ENCODE measurements at places on chromosomes 12 and 14.

DNA sequence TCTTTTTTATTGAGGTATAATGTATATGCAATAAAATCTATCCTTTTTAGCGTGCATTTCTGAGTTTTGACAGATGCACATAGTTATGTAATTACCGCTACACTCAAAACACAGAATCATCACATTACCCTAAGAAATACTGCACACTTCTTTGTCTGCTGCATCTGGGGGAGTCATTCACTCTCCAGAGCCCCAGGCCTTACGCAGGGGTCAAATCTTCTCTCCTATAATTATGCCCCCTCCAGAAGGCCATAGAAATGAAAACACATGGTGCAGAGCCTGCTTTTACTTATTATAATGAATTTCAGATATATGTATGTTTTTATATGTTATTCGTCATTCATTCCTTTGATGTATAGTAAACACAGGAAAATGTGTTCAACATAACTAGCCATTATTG is 296.5 kb upstream of the TMEM132C start:
- no peak for DNase-seq

DNA sequence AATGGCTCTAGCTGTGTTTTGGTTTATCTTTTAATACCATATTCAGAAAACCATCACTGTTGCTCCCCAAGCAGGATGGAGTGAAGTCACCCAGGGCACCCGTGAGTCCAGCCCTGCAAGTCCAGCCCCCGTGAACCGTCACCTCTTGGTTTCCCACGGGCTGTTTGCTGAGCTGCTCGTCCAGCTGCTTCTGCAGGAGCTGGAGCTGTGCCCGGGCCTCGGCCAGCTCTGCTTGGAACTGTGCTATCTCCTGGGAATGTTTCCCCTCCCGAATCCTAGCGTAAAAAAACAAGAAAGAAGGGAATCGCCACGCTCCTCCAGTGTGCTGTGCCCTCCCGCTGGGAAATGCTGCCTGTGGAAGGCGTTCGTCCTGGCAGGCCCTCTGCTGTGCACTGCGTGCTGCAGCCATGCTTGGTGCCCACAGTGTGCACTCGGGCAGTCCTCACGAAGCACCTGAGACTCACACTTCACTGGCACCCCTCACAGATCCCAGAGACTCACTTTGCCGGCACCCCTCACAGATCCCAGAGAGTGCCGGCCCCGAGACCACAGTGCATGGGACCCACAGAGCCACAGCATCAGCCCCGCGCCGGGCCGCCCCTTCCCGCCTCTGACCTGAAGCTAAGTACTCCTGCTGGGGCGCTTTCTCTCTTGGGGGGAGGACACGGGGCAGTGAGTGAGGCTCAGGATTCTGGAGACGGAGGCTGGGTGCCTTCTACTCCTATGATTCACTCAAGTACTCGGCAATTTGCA is 15.4 kb upstream of the ANKLE2 start:
- DNase-seq = peak; percentile 93

DNA sequence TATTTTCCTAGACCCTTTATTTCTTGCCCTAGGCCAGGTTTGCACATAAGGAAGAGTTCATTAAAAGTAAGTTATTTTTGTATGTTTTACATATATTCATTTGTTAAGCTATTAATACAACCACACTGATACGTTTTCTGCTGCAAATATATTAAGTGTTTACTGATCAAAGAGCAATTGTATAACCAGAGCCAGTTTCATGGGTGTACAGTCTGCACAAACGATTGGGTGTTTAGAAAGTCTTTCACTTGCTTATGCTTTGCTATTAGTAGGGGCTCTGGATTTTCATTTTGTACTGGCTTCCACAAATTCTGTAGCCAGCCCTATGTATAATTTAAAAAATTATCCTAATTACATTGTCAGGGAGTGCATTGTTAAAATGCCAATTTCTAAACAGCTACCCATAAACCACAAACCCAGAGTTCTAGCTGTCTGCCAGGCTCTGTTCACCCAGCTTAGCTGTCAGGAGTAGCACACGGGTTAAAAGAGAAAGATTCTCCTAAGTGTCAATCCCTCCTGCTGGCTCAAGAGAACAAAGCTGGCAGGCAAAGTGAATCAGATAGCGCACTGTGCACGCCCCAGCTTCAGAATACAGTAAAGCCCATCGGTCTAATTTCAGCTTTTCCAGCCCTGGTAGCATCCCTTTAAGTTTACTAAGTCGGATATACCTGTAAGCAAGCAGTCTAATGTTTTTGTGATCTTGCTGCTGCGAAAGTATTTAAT is 151.0 kb upstream of the LMO3 start:
- DNase-seq = no peak

GRCh38 chr12:106585521-106586277 is 2.9 kb downstream of the RFX4 start:
- DNase-seq = no peak

- DNase-seq = no peak
Measured at GRCh38 chr14:101808020-101808641, 46.6 kb downstream of the PPP2R5C start.

GRCh38 chr12:45655186-45655585 is 74.3 kb upstream of the ARID2 start:
- peak; percentile 23 for DNase-seq

DNA sequence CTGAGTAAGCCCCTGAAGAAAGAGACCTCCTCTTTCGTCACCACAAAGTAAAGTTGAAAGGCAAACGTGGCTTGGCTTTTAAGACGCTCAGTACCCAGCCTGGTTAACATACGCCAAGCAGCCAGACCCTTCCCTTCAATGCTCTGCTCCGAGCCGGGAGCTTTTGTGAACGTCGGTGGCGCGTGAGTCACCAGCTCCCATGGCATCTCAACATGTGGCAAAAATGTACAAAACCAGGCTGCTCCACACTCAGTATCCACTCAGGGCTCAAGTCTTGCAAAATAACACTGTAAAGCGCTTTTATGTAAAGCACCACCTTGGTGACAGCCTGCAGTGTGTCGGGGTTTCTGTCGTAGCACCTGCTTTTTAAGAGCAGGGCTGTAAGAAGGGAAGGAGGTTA is 89.0 kb downstream of the SETD3 start:
- DNase-seq = peak; percentile 7

- no peak for DNase-seq
Measured at GRCh38 chr12:124796303-124796960, 67.2 kb downstream of the SCARB1 start.

- no peak for DNase-seq
Measured at GRCh38 chr12:98870504-98870903, 225.4 kb downstream of the APAF1 start.

GRCh38 chr12:91138337-91138920 is 27.1 kb upstream of the LUM start:
- no peak for DNase-seq

- DNase-seq = no peak
Measured at GRCh38 chr14:32597771-32598170, 268.7 kb downstream of the AKAP6 start.

DNA sequence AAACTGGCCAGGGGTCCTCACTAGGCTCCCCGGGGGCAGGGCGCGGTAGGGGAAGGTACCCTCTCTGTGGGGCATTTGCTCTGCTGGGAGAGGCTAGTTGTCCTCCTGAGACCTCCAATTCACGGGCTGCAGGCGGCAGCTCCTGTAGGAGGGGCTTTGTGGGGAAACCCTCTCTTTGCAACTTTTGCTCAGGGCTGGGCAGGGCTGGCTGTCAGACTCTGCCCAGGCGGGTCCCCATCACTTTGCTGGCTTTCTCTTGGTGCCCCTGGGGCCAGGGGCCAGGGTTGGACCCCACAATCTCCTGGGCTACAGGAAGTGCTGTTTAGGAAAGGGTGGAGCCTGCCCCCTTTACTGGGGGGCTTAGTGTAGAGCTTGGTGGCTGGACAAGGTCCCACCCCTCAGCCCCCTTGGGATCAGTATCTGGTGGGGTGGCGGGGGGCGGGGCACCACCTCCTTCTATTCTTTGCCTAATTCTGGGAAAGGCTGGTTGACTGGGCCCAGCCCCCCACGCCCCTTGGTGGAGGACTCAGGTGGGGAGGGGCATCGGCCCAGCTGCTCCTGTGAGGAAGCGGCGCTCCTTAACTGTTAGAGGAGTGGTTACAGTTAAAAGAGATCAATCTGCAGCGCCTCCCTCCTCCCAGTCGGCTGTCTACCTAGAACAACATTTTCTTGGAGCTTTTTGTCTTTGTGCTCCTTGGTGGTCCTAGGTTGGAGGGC is 918.7 kb downstream of the AACS start:
- DNase-seq = no peak

- no peak for DNase-seq
Measured at GRCh38 chr14:53890611-53891101, 66.0 kb downstream of the BMP4 start.

Data from cardiac fibroblast (primary cell).